Substantia nigra (tissue), 51 donors: ENCODE measurements at places on chromosomes 4 and X.

DNA sequence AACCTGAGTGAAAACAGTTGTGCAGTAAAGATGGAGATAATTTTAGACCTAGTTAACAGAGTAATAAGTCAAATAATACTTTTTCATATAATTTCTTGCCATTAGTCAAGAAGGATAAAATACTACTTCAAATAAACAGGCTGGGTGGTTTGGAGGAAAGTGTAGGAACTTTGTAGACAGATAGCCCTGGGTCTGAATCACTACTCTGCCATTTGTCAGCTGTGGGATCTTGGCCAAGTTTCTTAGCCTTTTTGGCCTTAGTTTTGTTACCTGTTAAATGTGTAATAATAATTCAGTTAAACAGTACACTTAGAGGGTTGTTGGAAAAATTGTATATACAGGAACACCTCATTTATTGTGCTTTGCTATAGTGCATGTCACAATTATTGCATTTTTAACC lies 163.7 kb downstream of the NPNT start:
- DNase-seq, result no peak

DNA sequence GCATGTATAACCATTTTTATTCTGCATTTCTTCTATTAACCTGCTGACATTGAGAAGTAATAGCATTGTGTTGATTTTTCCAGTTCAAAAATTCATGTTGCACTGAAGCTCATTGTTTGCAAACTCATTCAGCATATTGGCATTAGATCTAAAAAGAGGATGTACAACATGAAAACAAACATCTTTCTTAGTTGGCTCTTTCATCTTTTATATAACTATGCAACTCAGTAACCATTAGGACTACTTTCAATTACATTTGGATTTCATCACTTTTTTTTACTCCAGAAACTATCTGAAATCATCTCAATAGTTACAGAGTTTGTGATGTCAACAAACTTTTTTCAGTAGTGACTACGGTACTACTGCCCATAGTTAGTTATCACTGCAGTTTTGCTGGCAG lies 346.0 kb upstream of the EPHA5 start:
- no peak for DNase-seq

- no peak for DNase-seq
Observed at GRCh38 chr4:157121401-157121800, 45.5 kb downstream of the GLRB start.

- no peak for DNase-seq
Observed at GRCh38 chr4:183469936-183470335, 25.5 kb downstream of the CDKN2AIP start.

- no peak for DNase-seq
Observed at GRCh38 chr4:150219841-150220240, 141.6 kb downstream of the DCLK2 start.

- DNase-seq, result no peak
Observed at GRCh38 chrX:37677243-37677642, 8.3 kb upstream of the XK start.

DNA sequence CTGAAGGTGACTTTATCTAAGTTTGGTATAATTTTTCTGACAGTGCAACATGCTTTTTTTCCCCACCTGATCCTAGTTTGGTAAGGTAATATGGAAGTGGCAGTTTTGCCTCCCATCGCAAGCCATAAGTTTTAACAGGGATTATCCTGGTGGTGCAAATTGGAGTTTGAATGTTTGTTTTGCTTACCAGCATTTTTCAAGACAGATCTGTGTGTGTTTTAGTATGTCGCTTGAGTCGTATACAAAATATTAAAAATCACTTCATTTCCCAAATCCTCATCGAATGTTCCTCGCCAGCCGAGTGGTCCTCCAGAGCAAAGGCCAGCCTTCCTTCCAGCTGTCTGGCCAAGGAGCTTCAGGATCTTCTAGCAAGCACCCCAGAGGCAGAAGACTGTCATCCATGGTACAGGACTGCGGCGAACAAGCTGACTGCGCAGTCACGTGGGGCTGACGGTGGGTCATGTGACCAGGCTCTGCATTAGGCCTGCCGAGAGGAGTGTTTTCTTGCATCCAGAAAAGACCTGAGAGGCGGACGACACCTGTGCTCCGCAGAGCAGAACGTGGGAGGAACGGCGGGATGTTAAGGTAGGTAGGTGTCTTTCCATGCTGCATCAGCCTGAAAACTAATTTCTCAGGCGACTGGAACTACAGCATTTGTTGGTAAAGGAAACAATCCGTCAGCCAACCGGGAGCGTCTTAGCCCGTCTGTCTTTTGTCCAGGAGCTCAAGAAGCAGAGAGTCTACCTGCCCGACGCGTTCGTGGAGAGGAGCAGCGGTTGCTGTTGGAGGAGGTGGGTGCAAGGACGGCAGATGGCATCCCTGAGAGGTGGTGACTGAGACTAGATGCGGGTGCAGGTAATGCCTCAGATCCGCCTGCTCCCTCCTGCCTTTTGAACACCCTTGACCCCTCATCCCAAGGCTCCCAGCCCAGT lies at the start of gene GPRASP3:
Gene GPRASP3, plus strand, starts transcription at position 507 of the 932 bp plus-strand sequence. CDS start 28,253 bp downstream, outside the sequence.
- DNase-seq, result peak; percentile 8

- DNase-seq, result no peak
Observed at GRCh38 chr4:63983224-63983623, 426.0 kb downstream of the TECRL start.
